Effector memory CD8-positive, alpha-beta T cell (primary cell): ENCODE measurements at places on chromosomes 6 and 20.

DNA sequence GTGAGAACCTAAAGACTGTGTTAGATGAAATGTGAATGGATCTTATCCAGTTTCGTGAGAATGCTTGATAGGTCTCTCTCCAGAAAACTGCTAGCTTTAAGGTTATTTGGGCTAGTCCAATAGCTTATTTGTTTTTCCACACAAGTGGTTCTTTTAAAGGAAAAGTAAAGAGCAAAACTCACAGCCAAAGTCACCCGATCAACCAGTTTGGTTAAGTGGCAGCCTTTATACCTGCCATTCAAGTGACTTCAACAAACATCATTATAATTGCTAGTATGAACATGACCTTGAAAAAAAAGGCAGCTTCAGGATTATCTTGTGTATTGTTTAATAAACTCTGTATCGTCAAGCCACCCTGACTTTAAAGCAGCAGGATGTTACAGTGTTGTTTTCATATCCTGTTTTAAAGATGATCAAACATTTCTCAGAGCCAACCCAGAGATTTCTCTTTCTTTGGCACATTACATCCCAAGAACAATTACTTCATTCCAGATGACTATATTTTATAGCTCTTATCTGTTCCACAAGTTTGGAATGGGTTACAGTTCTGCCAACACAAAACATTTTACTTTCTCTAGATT is 253.4 kb downstream of the EPHA7 start:
- no peak for DNase-seq

GRCh38 chr6:130337534-130337933 is 28.3 kb upstream of the TMEM200A start:
- DNase-seq = no peak

GRCh38 chr6:120348926-120349325 is 985.4 kb downstream of the TBC1D32 start:
- no peak for DNase-seq

DNA sequence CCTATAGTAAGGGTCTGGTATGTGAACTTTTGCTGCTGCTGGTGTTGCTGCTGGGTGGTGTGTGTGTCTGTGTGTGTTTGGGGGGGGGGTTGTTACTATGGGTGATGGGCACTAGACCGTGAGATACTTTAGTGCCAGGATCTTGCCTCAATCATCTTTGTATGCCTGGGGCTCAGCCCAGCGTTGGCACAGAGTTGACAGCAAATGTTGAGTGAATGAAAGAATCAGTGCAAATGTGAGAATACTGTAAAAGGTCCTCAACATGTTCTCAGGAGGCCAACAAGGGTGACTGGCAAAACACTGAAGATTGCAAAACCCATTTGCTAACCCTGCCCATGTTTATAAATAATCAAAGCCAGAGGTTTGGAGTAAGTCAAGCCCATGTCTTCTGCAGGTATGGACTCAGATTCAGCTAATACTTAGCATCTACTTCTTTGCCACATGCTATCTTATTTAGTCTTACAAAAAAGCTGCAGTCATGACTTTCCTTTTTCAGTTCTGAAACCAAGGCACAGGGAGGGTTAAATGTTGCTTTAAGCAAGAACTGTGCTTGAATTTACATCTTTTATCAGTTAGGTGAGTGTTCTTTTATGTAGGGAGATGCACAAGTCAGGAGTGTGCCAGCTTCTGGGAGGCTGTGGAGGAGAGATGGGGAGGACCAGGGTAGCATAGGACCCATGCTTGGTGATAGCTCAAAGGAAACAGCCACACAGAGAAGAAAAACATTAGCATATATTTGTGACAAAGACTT is 125.3 kb upstream of the SPACA1 start:
- no peak for DNase-seq

DNA sequence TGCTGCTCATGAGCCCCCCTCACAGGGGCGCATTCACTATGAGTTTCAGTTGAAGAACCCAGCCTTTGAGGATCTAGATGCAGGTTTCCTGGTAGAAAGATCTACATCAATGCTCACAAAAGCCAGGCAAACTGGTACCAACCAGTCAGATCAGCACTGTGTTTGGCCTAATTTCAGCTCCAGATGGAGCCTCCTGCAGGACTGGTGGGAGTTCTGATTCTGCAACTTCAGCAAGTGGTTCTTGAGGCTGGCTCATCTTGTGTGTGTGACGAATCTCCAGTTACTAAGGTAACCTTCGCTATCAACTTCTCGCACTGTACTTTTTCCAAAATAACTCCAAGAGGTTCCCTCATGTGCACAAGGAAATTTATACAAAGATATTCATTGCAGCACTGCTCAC is 118.8 kb downstream of the ZMYND8 start:
- DNase-seq = no peak

- DNase-seq = no peak
These were observed 7.9 kb upstream of the CPNE5 start for GRCh38 chr6:36847152-36847551.

GRCh38 chr6:55785273-55785672 is 90.1 kb downstream of the BMP5 start:
- DNase-seq = no peak

- no peak for DNase-seq
These were observed 30.5 kb downstream of the PLN start for GRCh38 chr6:118578617-118579016.

DNA sequence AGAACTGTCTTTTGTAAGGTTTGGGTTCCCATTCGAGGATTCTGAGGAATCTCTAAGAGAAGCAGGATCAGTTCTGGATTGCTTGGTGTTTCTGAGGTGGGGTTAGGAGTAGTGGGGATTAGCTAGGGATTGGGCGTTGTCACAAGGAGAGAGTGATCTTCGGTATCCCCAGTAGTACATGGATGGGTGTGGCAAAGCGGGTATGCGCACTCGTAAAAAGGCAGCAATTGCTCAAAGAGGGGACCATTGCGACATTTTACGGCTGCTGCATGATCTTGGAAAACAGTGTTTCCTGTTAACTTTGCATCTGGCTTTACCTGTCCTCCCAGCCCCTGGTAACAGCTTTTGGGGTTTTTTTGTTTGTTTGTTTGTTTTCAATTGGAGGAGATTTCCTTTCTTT is 9.7 kb upstream of the ZSCAN9 start:
- DNase-seq = no peak

- DNase-seq = no peak
These were observed 25.3 kb upstream of the FABP7 start for GRCh38 chr6:122754191-122754731.

DNA sequence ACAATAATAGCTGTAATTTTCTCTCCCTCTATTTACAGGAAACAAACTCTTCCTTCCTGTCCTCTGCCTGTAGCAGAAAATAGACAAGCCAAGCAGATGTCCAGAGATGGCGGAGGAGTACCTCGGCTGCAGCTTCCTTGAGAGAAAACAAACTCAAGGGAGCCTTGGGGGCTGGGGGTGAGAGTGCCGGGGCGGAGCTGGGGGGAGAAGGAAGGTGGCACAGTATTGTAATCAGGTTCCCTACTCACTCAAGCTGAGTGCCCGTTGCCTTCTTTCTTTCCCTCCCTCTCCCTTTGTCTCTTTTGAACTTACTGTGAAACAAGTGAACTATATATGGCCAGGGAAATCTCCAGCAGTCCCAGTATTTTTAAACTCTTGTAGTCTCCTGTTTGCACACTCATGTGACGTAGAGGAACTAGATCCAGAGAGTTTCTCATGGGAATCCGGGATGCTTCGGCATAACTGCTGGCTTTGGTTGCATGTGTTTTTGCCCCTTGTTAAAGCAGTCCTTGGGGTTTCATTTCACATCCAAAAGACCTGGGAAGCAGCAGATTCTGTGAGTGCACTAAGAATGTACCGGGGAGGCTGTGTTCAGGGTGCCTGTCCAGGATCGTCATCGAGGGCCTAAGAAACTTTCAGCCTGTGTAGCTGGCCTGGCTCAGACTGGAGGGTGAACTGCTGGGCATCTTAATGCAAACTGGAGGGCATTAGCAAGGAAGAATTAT is 44.6 kb upstream of the HDDC2 start:
- no peak for DNase-seq

- no peak for DNase-seq
These were observed 284.8 kb downstream of the GMDS start for GRCh38 chr6:1960486-1961142.

DNA sequence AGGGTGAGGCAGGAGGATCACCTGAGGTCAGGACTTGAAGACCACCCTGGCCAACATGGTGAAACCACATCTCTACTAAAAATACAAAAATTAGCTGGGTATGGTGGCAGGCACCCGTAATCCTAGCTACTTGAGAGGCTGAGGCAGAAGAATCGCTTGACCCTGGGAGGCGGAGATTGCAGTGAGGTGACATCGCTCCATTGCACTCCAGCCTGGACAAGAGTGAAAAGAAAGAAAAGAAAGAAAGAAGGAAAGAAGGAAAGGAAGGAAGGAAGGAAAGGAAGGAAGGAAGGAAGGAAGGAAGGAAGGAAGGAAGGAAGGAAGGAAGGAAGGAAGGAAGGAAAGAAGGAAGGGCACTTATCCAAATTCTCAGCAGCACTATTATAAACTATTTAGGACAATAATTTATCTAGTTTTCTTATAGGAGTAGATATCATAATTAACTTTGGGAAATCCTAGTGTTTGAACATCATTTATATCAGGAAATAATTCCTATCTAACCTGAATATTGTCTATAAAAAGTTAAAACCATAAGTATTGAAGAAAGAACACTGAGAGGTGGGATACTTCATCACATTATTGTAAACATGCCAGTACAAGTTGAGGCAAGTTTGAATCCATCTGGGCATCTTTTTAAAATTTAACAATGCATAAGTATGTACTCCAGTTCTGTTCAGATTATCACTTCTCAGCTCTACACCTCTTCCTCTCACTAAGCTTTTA is 305.5 kb downstream of the SLC35F1 start:
- no peak for DNase-seq

GRCh38 chr6:11021003-11021402 is 23.1 kb downstream of the ELOVL2 start:
- DNase-seq = no peak

GRCh38 chr6:1437553-1438406 is 48.4 kb downstream of the FOXF2 start:
- no peak for DNase-seq

- no peak for DNase-seq
These were observed 71.8 kb upstream of the TMEM181 start for GRCh38 chr6:158488065-158488464.

DNA sequence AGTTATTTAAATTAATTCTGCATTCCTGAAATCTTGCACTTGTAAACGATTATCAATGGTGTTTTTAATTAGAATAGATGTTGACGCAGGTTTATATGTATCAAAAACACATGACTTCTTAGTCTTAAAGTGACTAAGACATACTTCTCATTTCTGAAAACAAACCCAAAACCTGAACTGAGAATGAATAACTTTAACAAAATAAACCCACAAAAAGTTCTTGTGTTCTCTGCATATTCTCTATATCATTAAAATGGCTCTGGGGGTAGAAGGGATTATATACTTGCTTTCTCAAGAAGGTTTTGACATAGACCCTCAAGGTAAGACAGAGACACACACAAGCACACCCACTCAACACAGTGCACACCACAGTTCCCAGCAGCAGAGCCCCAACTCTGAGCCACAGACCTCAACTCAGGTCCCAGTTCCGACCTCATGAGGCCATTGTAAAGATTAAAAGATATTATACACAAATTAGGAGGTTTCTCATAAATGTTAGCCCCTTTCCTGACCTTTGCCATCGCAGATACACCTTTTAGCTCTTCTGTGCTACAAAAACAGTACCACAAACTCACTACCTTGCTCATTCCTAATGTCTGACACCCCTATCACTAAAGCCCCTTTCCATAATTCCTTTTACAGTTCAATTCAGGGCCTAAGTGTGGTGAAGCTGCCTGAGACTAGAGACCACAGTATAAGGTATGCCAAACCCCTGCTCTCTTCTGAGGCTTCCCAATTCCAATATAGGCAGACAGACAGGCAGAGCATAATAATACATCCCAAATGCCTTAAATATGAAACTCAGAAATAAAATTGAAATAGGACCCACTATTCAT is 267.8 kb downstream of the PTPRK start:
- no peak for DNase-seq

GRCh38 chr6:139336488-139336887 is 38.0 kb downstream of the CITED2 start:
- no peak for DNase-seq

DNA sequence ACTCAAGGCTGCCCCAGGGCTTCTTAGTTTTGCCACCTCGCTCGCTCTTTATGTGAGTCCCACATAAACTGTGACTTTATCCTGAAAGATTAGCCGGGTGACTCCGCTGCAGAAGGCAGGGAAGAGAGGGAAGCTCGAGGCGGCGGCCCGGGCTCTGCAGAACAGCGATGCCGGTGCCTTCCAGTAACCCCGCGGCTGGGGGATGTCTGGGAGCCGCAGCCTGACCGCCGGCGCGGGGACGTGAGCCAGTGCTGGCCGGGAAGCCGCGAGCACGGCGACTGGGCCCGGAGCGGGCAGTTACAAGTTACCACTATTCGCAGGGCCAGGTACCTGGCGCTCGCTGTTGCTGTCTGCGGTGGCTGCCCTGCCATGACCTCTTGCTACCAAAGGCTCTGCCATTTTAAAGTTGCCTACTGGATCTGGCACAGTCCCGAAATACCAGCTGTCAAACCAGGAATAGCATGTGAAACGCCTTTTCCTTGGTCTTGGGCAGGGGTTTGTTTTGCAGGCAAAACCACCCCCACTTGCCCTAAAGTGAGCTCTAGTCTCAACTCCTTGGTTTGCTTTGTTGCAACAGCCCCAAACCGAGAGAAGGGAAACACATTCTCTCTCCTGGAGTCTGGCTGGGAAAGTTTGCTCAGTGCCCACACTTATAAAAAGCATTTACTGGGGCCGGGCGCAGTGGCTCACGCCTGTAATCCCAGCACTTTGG is 124.0 kb upstream of the SLC2A12 start:
- DNase-seq = no peak

DNA sequence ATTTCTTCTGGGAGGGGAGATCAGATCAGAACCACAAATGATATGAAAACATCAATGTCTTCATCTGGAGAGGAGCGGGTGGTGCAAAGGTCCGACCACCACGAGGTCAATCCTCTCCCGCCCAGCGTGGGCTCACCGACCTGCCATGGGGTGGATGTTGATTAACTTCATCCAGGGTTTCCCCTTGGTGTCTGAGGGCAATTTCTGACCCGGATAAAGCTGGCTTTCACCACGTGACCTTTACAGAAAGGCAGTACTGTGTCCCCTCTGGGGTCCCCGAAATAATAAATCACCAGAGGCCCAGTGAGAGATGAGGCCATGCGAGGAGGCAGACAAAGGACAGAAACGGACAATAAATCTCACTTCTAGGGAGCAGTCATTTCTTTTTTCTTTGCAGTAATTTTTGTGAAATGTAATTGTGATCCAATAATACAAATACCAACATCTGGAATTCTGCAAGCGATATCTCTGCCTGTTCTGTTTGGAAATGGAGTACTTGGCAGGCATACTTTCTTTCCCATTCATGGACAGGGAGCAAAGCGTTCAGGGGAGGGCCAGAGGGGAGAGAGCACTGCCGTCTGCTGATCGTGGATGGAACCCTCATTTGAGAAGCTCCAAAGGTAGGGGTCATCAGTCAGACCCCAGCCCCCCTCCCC is 55.1 kb upstream of the APCDD1L start:
- no peak for DNase-seq

- DNase-seq = no peak
These were observed 98.3 kb downstream of the BMP7 start for GRCh38 chr20:57167971-57168701.

DNA sequence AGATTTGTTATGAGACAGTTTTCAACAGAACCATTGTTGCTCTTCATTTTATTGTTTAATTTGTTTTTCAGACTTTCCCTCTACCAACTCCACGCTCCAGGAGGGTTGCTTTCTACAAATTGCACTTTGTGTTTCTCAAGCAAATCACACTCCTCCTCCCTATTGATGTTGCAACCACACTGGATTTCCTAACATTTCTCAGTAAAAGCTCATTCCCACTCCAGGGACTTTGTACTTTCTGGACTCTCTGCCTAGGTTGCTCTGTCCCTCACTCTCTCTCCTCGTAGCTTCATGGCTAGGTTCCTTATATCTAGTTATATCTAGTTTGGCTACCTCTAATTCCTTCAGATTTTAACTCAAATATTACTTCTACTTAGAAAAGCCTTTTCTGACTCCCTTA is 20.3 kb downstream of the PGK2 start:
- no peak for DNase-seq
